ENCODE measurements at places on chromosomes 4 and X.

GRCh38 chr4:107838861-107839565, 14.3 kb downstream of the SGMS2 start:
- no peak for DNase-seq

GRCh38 chr4:142656178-142656577, 189.9 kb downstream of the INPP4B start:
- DNase-seq: no peak

DNA sequence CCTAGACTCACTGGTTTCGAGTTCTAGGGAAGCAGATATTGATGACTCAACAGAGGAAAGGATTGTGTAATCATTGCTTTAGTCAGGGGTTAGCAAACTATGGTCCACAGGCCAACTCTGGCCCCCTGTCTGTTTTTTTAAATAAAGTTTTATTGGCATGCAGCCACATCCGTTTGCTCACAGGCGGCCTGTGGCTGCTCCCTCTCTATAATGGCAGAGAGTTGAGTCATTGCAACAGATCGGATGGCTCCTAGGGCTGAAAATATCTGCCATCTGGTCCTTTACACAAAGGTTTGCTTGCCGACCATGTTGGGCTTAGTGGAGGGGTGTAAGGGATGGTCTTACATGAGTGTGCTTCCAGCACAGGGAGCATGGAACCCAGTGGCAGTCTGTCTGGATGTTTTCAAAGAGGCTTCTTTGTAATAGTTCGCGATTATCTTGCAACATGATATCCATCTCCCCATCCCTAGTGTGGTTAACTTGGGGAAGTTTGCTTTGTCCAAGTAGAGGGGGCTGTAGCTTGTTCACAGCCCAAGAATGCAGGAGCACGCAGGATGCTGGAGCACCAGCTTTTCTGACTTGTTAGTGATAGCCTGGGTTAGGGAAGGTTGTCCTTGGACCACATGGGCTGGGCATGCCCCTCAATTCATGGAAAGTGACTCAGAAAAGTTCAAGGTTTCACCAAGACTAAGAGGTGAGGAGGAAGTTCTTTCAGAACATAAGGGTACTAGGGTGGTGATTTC, 59.3 kb upstream of the CLDN34 start:
- DNase-seq: no peak

- no peak for DNase-seq
Observed at GRCh38 chr4:107379054-107379869, 340.8 kb downstream of the PAPSS1 start.

DNA sequence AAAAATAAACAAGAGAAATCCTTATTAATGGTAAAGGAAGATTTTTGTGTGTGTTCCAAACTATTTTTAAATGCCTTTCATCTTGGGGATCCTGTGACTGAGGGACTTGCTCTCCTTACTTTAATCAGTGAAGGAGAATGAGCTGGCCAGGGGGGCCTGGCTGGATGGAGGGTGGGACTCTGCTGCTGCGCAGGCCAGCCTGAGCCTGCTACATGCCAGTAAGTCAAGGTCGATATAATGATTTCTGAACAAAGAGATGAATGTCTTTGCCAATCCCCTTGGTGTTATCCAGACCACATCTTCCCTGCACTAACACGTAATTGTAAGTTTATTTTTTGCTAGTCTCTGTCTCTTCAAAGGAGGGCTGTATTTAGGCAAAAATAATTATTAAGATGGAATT, 1679.2 kb upstream of the TENM3 start:
- DNase-seq: no peak

DNA sequence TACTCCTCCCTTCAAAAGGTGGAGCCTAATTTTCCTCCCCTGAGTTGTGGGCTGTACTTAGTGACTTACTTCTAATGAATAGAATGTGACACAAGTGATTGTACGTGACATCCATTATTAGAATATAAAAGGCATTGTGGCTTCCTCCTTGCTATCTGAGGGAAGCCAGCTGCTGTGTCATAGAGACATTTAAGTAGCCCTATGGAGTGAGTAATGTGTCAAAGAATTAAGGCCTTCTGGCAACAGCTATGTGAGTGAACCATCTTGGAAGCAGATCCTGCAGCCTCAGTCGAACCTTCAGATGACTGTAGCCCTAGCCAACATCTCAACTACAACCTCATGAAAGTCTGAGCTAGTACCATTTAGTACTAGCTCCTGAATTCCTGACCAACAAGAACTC, 76.1 kb downstream of the BCOR start:
- no peak for DNase-seq

DNA sequence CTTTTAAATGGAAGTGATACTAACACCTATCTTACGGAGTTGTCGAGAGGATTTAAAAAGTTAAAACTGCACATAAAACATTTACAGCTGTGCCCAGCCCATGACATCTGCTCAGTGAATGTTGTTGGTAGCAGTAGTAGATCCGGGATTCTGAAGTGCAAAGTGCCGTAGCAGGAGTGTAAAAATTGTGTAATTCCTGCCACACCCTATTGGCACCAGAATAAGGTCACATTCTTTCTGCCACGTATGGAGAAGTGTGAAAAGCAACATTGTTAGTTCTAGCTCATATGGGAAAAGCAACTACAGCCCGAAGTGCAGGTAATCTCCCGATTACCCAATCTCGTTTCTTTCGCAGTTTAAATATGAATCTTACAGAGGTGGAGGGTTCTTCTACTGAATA, 31.2 kb downstream of the PRIMPOL start:
- no peak for DNase-seq

GRCh38 chrX:9681422-9681821, 84.2 kb downstream of the GPR143 start:
- no peak for DNase-seq

- no peak for DNase-seq
Observed at GRCh38 chr4:39259571-39260330, 77.4 kb downstream of the WDR19 start.
